CD4-positive, alpha-beta T cell treated with Interleukin-15 for 1 hour (primary cell): ENCODE measurements at places on chromosomes 6 and 20.

GRCh38 chr6:149473080-149474052 is 11.4 kb downstream of the ZC3H12D start:
- no peak for DNase-seq

DNA sequence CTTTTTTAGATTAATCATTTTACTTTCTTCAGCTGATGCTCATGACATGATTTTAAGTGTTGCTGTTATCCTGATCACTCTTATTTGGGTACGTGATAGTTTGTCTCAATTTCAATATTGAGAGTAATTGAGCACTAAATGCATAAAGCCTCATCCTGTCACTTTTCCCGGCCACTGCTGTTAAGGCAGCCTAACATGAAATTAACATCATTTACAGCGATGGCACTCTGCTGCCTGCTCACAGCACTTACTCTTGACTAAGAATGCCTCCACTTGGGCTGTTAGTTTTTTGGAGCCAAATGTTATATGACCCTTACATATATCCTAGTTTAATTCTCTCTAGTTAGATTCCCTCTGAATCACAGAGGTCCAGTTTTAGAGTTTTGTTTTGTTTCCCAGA is 107.3 kb downstream of the SLX4IP start:
- DNase-seq: no peak

DNA sequence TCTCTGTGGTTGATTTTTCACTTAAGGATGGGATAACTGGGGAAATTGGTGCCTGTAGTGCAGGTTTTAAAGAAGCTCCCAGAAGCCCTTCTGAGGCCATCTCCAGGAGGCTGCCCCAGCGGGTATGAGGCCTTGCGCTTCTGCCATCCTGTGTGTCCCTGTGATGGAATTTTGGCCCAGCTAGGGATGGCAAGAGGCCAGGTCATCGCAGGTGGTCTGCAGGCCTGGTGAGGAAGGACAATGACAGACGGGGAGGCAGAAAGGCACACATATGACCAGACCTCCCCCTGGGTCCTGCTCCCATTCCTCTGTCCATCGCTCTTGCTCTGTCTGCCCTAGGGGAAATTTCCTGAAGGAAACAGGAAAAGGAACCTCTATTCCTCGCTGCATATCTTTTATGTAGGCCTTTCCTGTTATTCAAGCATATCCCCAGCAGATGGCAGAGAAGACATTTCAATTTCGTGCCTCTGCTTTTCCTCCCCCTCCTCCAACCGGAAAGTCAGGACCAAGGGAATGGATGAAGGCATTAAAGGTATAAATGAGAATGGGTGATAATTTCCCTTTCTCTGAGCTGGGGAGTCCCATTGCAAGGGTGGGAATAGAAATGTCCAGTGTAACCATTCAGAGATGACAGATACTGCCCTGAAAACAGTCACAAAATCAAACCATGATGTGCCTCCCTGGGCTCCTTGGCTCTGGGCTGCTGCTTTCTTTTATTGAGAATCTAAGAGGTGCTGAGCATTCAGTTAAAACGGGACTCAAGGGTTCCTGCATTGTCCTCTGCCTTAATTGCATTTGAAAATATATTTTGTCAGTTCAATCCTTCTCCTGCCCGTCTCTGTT is 17.6 kb upstream of the HLA-F start:
- DNase-seq: no peak

DNA sequence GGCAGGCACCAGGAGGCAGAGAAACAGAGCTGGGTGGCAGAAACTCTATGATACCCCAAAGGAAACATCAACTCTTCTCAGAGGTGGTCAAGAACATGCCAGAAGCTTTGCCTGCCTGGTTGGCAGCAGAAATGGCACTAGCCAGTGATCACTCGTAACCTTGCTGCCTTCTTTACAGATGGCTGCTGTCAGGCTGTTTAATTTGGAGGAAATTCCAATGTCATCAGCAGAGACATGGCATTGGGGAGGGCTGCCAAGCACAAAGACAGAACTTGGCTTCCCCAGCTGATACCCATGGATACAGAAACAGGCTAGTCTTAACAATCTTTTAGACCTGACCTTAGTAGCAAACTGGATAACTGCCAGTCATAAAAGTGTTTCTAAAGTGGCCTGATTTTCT is 153.6 kb downstream of the GMPR start:
- DNase-seq: no peak

DNA sequence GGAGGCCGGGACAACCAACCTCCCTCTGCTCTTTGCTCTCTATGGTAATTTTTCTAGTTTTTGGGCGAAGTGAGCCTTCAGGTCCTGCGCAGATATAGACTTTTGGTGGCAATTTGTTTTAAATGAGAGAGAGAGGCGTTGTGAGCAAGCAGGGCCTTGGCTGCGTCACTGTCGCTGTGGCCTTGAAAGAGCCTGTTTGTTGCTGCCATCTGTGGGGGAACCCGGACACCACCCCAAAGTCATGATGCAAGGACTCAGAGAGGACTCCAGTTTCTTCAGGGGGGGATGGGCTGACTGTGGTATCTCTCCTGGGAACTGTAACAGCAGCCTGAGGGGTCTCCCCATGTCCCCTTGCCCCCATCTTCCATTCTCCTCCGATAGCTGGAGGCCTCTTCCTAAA is 462.7 kb upstream of the SULF2 start:
- DNase-seq: no peak

GRCh38 chr6:148883270-148883669 is 136.4 kb downstream of the UST start:
- no peak for DNase-seq

DNA sequence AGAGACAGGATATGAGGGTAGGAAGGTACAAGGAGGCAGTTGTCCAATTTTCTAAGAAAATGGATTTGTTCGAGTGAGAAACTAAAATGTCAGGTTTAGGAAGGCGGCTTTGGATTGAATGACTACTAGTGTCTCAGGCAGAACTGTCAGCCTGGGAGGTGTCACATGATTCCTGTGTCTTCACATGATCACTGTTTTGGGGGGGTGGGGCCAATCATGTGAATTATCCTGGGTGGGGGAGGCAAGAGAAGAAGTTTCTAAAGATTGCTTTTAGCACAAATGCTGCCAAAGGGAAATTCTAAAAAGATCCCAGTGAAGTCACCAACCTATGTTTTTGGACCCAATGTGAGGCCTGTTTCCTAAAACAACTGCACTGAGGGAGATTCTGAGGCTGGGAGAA is 2.3 kb downstream of the SIRPA start:
- peak; percentile 32 for DNase-seq

- no peak for DNase-seq
Measured at GRCh38 chr6:3635482-3635881, 116.0 kb downstream of the PXDC1 start.

DNA sequence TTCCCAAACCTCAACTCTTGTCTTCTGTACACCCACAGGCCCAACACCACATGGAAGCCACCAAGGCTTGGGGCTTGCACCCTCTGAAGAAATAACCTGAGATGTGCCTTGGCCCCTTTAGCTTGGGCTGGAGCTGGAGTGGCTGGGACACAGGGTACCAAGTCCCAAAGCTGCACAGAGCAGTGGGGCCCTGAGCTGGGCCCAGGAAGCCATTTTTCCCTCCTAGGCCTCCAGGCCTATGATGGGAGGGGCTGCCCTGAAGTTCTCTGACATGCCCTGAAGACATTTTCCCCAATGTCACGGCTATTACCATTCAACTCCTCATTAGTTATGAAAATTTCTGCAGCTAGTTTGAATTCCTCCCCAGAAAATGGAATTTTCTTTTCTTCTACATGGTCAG is 163.2 kb upstream of the ARID1B start:
- no peak for DNase-seq

DNA sequence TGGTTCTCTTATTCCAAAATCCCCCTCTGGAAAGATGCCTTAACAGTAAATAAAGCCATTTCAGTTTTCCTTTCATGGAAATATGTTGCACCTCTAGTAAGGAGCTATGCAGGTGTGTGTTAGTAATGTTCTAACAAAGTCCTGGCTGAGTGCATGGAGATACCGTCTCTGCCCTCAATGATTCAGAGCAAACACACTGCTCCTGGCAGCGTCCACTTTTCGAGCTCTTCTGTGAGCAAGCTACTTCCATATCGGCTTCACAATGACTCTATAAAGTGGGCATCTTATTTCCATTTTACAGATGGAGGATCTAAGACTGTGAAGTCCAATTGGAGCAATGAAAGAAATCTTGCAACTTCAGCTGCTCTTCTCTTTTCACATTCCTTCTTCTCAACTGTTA is 3.1 kb downstream of the KLHL32 start:
- no peak for DNase-seq

DNA sequence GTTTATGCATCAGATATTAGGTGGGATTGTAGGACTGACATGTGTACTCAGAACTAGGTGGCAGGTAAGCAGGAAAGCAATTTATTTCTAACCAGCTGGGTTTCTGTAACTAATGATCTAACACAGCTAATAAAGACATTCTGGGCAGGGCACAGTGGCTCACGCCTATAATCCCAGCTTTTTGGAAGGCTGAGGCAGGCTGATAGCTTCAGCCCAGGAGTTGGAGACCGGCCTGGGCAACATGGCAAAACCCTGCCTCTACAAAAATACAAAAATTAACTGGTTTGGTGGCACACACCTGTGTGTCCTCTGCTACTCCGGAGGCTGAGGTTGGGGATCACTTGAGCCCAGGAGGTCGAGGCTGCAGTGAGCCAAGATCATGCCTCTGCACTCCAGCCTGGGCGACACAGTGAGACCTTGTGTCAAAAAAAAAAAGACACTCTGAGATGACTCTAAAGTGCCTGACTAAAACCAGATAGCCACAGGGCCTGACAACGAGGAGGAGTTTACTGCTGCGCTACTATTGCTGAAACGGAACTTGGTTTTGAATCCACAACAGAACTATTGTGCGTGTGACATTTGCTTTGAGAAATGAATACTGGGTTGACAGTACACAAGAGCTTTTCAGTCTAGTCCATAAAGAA is 29.2 kb upstream of the CEP85L start:
- DNase-seq: no peak

DNA sequence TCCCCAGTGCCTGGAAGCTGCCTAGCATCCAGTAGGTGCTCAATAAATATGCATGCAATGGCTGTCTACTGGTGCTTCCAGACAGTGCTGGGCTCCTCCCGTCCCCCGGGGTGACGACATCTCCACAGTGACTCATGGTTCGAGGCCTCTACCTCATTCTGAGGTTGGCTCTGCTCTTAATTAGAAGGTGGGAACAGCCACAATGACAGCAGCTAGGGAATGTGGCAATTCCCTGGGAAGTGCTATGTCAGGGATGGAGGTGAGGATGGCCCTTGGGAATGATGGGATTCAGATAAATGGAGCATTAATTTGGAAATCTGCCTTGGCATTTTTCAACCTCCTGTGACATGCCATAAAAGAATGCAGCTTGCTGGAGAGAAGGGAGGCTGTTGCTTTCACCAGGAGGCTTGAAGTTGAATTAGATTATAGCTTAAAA is 43.5 kb upstream of the NFATC2 start:
- no peak for DNase-seq

DNA sequence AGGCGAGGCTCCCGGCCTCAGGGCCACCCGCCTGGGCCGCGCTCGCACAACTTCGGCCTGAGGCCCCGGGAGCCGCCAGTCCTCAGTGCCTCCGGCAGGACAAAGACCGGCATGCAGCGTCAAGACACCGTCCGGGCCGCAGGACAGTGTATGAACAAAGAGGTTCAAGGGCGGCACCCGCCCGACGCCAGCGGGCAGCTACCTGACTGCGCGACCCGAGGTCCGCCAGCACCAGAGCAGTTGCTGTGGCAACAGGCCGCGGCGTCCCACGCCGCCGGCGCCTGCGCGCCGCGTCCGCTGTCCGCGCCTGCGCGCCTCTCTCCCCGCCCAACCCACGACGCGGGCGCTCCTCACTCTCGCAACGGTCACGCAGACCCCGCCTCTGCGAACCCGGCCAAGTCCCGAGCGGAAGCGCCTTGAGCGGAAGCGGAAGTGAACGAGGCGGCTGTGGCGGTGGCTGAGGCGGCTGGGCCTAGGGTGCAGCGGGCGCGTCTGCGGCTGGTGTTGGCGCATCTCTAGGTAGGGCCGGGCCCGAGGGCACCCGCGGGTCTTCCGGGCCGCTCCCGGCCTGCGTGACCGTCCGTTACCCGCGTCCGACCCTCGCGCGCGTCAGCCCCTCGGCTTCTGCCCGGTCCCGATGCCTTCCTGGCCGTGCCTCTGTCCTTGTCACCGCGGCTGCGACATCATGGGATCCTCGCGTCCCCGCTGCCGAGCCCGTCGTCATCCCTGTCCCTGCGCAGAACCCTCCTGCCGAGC is at the start of gene FAM120B:
TSS of gene FAM120B (plus strand) at position 435 of the 756 bp plus-strand sequence. CDS start 10,633 bp downstream, outside the sequence.
- DNase-seq: peak; percentile 97
